ENCODE measurements at places on chromosomes 13 and 19. TPM values are rescaled to one million over a fixed set of nuclear protein-coding genes. Genes with fewer than 3 reads are reported as not detected.

The PCSK4 gene
- total RNA-seq: 1.6 TPM

The FXYD7 gene
- not detected for total RNA-seq

The ADGRE1 gene
- total RNA-seq: 4.3 TPM

The SMIM17 gene
- total RNA-seq: not detected

The KIR2DL4 gene
- total RNA-seq: not detected

The MCEMP1 gene
- not detected for total RNA-seq

The RHPN2 gene
- total RNA-seq: 6.2 TPM

The STOML3 gene
- total RNA-seq: not detected

The CNFN gene
- not detected for total RNA-seq

The IFNL2 gene
- not detected for total RNA-seq

The HSPB6 gene
- total RNA-seq: not detected

The LILRA5 gene
- not detected for total RNA-seq

The TYROBP gene
- not detected for total RNA-seq

The RABAC1 gene
- total RNA-seq: 41.5 TPM

The FOSB gene
- total RNA-seq: 11.3 TPM

The PPAN gene
- total RNA-seq: 222 TPM

The CASP14 gene
- not detected for total RNA-seq

The ZNF285 gene
- total RNA-seq: not detected

The IL12RB1 gene
- 37.0 TPM for total RNA-seq

The ACER1 gene
- not detected for total RNA-seq

The C19orf81 gene
- total RNA-seq: 0.98 TPM

The LHFPL6 gene
- total RNA-seq: 4.8 TPM

The KLK15 gene
- total RNA-seq: not detected

The ITM2B gene
- total RNA-seq: 53.1 TPM

The CLDN10 gene
- total RNA-seq: not detected

The MYH14 gene
- total RNA-seq: not detected

The VSIG10L gene
- 7.2 TPM for total RNA-seq

The DPRX gene
- not detected for total RNA-seq

The PET100 gene
- 99.2 TPM for total RNA-seq

The MYBPC2 gene
- total RNA-seq: 0.12 TPM

The ZFR2 gene
- not detected for total RNA-seq

The CATSPERD gene
- not detected for total RNA-seq

The CKM gene
- not detected for total RNA-seq

The AMER2 gene
- not detected for total RNA-seq

The KLK2 gene
- 0.75 TPM for total RNA-seq

The ZIC2 gene
- not detected for total RNA-seq

The TGFBR3L gene
- 5.3 TPM for total RNA-seq

The C1QTNF9B gene
- total RNA-seq: not detected

The FFAR1 gene
- 0.14 TPM for total RNA-seq

The SGCG gene
- total RNA-seq: not detected

The ZBTB7A gene
- total RNA-seq: 35.8 TPM

Data from activated CD4-positive, alpha-beta T cell treated with anti-CD3 and anti-CD28 coated beads, Interleukin-2, amount 10 ng/mL, durations not matched to agents 24 days and 14 days (primary cell).